DND-41 (cell line): ENCODE measurements at places on chromosomes 11 and 22.

DNA sequence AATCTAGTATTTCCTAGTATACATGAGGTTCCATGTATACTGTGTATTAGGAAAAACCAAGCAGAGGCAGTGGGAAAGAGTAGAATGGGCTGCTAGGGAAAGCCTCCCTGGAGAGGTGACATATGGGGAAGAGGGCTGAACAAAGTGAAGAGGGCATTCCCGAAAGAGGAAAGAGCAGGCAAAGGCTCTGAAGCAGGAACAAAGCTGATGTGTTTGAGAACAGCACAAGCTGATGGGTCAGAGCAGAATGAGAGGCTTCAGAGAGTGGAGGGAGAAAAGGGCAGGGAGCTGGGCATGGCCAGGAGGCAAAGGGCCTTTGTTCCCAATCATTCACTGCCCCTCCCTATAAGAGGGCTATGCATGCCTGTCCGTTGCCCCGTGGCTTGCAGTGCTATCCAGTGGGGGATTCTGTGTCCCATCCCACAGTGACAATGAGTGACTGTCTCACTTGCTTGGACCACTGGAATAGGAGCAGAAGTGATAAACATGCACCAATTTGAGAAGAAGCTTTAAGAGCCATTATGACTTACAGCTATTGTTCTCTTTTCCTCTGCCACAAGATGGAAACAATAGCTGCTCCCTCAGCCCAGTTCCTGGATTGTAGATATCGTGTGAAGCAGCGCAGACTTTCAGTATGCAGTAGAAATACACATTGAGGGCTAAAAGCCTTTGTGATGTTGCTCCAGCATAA lies 39.6 kb downstream of the GALNT18 start:
- DNase-seq = no peak

DNA sequence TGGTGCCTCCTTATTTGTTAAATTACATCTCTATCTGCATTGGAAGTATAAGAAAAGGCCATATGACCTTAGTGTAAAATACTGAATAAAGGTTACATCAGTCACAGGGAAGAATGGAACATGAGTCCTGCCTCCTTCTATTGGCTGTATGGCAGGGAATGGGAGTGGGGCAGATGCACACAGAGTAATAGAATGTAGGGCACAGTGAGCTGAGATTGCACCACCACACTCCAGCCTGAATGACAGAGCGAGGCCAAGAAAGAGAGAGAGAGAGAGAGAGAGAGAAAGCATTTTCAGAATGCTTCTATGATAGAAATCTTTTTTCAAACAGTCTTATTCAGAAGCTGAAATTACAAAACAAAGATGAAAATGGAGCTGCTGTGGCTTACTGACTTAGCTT lies 58.8 kb downstream of the SLN start:
- no peak for DNase-seq

DNA sequence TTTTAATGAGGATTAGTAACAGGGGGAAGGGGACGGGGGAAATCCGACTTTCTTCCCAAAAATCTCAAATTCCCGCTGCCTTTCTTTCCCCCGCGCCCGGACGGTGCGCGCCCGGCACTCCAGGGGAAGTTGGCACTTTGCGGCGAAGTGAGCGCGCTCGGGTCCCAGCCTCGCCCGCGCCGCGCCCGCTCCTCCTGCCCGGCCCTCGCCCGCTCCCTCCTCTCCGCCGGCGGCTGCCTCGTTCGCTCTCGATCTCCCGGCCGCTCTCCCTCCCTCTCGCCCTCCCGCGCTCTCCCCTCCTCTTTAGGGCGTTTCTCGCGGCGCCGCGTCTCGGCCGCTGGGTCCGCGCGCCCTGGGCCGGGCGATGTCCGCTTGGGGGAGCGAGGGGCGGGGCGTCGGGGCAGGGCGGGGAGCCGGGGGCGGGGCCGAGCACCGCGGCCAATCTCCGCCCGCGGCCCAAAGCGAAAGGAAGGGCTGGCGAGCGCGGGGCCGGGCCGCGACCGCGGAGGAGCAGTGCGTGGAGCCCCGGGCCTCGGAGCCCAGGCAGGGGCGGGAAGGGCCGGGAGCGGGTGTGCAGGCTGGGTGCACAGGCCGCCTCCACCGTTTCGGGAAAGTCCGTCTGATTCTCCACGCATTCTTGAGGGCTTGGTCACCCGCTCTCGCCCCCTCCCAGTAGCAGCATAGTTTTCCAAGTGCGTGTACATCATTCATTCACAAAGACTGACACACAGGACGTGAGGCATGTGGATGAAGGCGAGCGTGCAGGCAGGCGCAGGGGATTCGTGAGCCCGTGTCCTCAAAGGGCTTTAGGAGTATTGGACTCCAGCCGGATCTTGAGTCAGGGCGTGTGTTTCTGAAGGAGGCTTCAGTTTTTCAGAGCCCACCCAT lies 65.1 kb downstream of the ETS1 start:
- DNase-seq = peak; percentile 89

DNA sequence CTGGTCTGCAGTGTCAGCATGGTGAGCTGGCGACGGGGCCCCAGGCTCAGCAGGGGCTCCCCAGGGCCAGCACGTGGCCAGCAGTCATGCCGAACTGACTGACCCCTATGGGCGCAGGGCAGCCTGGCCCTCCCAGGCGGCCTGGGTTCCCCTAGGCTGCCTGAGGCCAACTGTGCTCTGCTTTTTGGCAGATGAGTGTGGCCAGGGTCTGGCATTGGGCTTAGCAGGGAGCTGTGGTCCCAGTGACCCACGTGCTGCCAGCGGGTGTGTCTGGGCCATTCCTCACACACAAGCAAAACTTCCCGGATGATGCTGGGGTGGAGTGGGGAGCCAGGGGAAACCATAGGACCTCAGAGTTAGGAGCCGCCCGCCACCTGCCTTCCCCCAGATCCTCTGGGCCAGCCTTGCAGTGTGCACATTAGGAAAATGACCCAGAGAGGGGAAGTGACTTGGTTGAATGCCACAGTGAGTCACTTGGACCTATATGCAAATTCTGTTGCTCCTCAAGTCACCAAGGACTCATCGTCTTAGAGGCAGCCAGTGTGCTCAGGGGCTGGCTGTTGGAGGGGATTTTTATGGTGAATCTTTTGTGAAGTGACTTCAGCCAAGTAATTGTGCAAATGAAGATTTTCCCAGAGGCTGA lies 6.5 kb downstream of the ADORA2A start:
- DNase-seq = no peak

DNA sequence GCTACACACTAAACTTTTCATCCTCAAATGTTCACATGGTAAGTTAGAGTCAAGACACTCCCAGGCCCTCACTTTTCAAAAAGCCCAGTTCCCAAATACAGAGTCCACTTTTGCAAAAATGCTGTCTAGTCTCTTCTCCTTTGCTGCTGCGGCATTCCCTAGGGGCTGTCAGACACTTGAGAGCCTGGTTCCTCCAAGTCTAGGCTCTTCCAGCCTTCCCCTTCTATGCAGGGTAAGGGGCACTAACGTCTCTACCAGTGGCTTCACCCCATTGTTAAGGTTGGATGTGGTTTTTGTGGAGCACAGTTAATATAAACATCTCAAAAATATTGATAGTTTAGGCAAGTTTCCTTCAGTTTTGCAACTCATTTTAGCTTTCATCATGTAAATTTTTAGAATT lies 181.5 kb downstream of the KIF18A start:
- DNase-seq = no peak
